SK-MEL-5 (cell line): ENCODE measurements at places on chromosomes 3 and 15.

DNA sequence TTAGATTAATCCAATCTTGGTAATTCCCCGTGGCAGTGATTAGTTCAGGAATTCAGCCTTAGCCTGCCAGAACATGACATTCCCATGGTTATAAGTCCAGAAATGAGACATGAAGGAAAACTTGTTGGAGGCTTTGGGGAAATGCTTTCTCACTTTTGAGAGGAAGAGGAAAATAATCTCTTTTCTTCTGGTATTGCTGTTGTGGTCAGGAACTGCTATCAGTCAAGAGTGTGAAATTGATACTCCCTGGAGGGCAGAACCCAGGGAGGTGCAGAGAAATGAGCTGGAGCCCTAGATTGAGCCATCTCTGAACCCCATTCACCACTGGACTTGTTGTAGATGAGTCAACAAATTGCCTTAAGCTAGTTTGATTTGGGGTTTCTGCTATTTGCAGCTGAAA, 38.6 kb upstream of the APH1B start:
- no peak for DNase-seq

DNA sequence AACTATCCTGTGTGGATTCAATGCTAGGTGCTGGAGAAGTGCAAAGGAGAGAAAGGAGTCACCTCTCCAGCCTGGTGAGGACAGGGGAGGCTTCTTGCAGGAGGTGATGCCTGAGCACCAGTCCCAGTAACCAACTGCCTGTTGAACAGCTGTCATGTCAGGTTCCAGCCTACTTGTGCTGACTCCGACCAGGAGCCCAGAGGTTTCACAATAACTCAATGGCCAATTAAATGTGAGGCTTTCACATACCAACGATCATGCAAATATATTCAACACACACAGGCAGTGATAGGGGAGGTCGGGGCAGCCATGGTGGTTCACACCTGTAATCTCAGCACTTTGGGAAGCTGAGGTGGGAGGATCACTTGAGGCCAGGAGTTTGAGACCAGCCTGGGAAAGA, 7.7 kb downstream of the SORD start:
- DNase-seq = no peak

DNA sequence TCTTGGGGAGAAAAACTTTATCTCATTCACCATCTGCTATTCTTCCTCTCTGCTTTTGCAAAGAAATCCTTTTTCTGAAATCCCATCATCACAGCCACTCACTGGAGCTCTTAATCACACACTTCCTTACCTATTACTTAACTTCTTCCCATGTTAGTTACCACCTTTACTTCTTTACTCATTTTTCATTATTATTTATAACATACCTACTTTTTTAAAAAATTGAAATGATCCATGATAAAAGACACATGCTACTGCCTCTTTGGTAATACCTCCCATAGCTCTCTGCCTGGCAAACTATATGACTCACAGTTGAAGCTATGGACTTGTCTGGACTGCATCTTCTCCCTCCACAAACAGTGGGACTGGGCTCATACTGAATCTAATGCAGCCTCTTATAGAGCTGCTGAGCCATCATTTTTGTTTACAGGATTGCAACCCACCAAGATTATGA, 150.3 kb downstream of the TNIK start:
- no peak for DNase-seq

- DNase-seq = no peak
Observed at GRCh38 chr3:49912881-49913281, 9.2 kb upstream of the MST1R start.

DNA sequence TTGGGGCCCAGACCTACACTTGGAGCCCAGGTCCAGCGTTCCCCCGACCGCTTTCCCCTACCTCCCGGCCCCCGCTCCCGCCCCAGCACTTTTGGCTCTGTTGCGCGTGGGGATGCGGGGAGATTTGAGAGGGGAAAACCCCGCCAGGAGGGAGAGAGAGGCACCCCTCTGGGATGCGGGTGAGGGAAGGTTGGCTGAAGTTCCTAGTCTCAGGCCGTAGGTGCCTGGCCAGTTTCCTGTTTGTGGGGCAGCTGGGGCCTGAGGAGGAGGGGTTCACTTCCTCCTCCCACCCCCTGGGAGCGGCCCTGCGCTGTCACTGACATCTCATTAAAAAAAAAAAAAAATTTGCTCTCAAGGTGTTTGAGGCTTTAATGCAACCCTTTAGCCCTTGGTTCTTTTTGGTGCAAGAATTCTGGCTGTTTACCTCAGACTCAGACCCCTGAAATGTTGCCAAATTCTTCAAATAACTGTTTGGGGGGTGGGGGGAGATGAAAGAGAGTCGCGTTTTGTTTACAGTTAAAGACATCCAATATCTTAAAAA, 2.6 kb downstream of the FAM43A start:
- no peak for DNase-seq
